Activated T-cell treated with anti-CD3 and anti-CD28 coated beads, Interleukin-2, amount 50 U/mL, for 48 hours (primary cell): ENCODE measurements at places on chromosomes 7 and 10.

DNA sequence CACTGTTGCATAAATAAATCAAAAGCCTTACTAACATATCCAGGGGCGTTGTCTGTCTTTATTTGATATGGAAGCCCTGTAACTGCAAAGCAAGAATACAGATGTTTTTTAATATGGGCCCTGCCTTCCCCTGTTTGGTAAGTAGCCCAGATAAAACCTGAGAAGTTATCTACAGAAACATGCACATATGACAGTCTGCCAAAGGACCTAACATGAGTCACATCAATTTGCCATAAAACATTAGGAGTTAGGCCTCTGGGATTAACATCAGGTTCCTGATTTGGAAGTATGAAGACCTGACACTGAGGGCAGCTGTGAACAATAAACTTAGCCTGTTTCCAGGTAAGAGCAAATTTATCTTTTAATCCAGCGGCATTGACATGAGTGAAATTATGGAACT lies 1588.8 kb downstream of the REEP3 start:
- no peak for DNase-seq

DNA sequence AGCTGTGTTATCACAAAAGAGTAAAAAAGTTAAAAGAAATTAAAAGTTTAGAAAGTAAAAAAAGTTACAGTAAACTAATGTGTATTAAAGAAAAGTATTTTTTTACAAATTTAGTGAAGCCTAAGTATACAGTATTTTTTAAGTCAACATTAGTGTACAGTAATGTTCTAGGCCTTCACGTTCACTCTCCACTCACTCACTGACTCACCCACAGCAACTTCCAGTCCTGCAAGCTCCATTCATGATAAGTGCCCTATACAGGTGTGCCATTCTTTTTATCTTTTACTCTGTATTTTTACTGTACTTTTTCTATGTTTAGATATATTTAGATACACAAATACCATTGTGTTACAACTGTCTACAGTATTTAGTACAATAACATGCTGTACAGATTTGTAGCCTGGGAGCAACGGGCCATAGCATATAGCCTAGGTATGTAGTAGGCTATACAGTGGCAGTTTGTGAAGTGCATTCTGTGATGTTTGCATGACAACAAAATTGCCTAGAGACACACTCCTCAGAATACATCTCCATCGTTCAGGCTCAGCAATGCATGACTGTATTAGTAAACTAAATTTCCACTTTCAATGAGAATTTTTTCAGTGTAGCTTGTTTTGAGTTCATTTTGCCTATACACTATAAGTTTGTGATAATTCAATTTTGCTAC lies 539.9 kb upstream of the C7orf33 start:
- DNase-seq, result no peak

DNA sequence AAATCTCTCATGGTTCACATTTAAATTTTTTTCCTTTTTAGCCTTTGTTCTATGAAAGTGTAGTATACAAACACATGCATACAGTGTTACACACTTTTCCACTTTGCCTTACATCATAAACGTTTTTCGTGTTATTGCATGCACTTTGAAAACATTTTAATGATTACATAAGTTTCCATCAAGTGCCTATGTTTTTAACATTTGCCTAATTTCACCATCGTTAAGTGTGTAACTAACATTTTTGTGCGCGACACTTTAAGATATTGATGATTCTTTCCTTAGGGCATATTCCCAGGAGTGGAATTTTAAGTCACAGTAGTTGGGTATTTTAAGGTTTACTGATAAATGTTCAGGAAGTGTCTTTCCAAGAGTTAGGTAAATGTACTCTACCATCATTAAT lies 1.5 kb upstream of the FRAT2 start:
- DNase-seq, result no peak

- DNase-seq, result no peak
Observed at GRCh38 chr7:40470091-40470592, 335.3 kb downstream of the SUGCT start.

- no peak for DNase-seq
Observed at GRCh38 chr10:2858452-2858851, 208.9 kb upstream of the PFKP start.

DNA sequence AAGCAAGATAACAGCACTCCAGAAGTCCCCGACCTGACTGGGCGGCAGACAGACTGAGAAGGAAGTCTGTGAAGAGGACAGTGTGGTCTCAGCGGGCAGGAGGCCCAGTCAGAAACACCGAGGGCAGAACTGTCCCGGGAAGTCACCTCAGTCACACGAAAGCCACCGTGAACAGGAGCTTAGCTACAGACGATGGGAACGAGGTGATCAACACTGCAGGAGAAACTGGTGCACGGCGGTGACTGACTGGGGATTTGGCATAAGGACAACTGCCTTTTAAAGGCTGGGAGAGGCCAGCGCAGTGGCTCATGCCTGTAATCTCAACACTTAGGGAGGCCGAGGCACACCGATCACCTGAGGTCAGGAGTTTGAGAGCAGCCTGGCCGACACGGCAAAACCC lies 217.8 kb downstream of the PTPRN2 start:
- no peak for DNase-seq

GRCh38 chr7:115241151-115241550 lies 319.3 kb downstream of the MDFIC start:
- no peak for DNase-seq

DNA sequence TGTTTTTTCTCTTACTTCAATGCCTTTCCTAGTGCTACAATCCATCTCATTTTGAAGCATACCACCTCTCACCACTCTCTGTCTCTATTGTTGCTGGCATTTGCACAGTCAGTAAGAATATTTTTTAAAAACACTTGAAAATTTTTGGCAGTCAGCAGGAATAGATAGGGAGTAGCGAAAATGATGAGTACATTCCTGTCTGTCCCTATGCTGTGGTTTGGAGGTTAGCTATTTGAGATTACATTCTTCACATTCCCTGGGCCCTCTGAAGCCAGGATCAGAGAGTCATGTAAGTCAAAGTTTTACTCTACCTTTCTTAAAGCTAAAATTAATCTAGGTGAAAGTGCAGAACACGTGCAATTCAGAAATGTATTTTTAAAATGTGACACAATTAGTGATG lies 53.0 kb upstream of the MAGI2 start:
- no peak for DNase-seq

DNA sequence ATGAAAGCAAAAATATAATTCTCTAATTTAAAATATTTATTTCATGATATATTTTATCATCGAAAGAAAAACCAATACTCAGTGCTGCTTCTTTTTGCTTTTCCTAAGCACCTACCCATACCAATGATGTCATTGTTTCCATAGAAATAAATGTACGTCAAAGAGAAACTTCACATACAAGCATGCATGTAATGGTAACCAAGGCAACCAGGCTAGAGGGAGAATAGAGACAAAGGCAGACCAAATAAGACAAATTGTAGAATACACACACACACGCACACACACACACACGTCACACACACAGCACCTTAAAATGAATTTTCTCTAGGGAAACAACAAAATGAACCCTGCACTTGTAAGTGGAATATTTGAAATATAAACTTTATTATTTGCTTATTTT lies 75.5 kb downstream of the MACC1 start:
- no peak for DNase-seq

- no peak for DNase-seq
Observed at GRCh38 chr7:90337106-90337505, 9.4 kb upstream of the GTPBP10 start.

DNA sequence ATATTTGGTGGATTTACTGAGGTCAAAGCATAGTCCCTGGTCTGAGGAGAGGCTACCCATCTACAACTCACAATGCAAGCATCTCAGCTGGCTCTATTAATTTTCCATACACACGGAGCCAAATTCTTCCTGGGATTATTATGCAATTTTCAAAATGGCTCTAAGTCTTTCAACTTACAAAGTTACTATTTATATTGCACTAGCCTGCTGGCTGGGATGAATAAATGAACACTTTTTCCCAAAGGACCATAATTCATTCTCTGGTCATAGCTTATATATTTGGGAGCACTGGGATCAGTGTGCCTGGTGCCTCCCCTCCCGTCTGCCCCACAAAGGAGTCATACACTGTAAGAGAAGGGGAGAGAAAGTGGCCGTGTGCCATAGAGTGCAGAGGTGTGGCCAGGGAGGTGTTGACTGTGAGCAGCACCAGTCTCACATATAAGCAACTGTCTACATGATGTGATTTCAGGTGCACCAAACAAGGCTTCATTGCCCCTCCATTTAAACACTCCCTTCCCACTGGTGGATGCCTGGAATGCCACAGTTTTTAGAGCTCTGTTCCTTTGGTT lies 88.6 kb downstream of the ZNF92 start:
- DNase-seq, result no peak

DNA sequence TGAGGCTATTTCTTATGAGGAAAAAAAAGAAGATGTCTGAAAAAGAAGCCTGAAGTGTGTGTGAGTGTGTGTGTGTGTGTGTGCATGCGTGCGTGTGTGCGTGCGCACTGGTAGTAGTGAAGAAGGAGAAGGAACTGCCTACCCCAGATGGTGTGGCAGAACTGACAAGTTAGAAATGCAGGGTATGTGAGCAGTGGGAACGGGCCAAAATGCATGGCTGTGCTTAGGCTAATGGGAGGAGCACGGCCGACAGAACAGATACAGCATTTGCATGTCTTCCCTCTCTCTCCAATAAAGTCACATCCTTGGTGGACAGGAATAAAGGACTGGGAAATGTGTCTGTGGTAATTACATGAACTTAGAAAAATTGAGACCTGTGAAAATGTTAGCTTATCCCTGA lies 94.3 kb downstream of the IDE start:
- no peak for DNase-seq

GRCh38 chr7:2521952-2522591 lies 2.5 kb downstream of the LFNG start:
- DNase-seq, result peak; percentile 83

DNA sequence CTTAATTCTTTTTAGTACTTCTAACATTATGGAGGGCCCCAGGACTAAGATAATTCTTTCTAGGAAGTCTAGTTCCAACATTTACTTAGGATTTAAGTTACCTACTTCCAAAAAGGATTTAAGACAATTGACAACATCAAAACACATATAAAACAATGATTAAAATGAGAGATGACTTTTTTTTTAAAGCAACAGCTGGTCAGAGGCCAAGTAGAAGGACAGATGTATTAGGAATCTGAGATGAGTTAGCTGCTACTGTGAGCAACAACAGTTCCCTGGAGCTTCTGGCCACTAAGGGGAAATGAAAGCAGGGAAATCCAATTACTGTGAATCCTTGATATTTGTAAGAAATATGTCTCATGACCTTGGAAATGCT lies 222.3 kb downstream of the PHTF2 start:
- no peak for DNase-seq

DNA sequence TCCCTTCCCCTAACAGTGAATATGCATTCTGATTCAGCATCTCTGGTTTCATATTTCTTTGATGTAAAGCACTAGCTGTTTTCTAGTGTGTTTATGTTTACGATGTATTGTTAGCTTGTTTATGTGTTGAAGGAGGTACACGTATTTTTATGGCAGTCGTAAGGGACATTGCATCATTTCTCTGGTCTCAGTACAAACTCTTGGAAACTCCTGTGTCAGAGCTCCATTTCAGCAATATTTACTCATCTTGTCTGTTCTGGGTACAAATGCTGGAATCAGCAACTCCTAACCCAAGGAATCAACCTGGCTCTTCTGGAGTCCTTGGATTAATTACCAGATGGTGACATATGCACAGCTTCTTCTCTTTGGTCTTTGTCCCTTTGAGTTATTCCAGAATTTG lies 270.0 kb upstream of the PLXDC2 start:
- no peak for DNase-seq

DNA sequence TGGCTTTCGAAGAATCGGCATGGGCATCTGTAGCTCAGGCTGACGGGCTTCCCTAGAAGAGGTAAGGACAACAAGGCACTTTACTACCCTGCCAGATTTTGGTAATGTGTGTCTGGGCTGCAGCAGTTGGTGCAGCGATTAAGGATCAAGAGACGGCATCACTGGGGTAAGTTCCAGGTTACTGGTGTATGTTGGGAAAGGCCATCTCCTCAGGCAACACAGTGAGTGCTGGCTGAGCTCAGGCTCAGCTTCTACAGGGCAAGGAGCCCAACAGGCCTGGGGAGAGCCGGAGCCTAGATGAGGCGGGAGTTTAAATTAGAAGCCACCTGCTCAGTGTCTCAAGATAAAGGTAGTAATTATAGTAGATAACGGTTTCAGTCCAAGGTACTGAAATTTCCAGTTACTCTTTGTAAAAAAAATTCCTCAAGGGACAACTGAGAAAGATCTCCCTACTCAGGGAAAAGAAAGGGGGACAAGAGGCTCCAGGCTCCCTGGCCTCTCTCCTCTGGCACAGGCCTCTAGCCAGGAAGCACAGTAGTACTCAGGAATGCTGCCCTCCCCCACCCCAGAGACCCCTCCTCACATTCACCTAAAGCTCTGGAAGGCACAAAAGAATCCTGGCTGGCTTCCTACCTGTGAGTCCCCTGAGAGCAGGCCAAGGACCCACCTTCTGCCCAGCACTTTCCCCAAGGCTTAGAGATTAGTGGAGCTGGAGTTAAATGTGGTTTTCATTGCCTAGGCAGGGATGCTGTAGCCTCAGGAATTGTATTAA lies 3.9 kb downstream of the CXCL12 start:
- no peak for DNase-seq

GRCh38 chr7:101273206-101273605 lies 28.3 kb upstream of the FIS1 start:
- DNase-seq, result no peak

GRCh38 chr10:132715776-132716680 lies 69.9 kb downstream of the NKX6-2 start:
- no peak for DNase-seq

GRCh38 chr7:31816810-31817209 lies 129.8 kb downstream of the PPP1R17 start:
- DNase-seq, result no peak

DNA sequence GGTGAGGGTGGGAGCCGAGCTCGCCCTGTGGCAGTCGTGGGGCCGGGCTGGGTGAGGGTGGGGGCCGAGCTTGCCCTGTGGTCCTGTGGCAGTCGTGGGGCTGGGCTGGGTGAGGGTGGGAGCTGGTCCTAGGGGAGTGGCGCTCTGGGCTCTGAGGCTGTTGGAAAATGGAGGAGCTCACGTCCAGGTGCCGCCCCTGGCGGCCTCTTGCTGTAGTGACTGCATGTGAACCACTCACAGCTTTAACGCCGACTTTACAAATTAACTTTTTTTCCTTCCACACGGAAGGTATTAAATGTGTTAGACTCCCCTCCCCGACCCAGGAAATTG lies 312.6 kb downstream of the WDR37 start:
- no peak for DNase-seq

DNA sequence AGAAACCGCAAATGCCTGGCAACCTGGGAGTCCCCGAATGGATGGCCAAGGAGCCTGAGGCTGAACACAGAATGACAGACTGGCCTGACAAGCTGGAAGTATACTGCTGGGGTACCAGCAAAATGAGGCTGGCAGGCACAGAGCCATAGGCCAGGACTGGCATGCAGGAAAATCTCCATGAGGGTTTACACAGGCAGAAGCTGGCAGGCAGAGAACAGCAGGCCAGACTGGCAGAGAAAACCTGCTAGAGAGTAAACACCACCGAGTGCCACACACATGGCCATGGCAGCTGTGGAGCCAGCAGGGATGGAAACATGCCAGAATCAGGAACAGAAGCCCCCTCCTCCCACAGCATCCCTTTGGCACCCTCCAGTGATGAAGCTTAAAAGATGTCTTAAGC lies 63.4 kb downstream of the CRPPA start:
- no peak for DNase-seq

GRCh38 chr7:130708001-130708400 lies 21.7 kb upstream of the TSGA13 start:
- no peak for DNase-seq
